Activated T-cell treated with anti-CD3 and anti-CD28 coated beads, Interleukin-2, amount 50 U/mL, for 4 hours (primary cell): ENCODE measurements at places on chromosomes 3 and 15. TPM values are rescaled to one million over a fixed set of nuclear protein-coding genes. Genes with fewer than 3 reads are reported as not detected.

- DNase-seq: no peak
Measured at GRCh38 chr3:175311404-175311803, 452.3 kb downstream of the NAALADL2 start.

DNA sequence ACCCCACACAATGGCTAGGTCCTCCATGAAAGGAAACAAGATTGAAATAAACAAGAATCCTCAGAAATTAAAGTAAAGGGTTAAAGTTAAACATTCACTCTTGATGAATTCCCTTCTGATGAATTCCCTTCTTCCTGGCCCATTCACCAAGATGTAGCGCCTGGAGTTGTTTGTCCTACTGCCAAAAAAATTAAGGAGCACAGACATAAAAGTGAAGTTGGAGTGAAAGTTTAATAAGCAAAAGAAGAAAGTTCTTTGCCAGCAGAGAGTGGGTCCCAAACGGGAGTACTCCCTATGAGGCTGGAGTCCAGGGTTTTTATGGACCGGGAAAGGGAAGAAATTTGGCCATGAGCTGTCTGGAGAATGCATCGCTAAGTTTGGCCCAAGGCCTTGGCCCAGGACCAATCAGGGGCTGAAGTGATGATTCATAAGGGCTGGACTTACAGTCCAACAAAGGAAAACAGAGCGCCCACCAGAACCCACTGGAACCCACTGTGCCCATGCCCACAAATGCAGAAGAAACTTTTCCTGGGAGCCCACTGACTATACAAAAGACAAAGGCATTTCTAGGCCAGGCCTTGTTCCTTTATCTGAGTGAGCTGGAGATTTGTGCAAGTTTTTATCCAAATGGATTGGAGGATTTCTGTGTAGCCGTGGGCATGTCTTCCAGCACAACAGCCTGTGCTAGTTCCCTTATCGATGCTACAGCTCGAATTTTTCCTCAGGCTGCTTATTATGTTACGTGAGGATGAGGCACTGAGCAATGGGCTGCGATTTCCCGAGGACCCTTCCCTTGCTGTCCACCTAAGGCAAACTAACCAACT is 1561.6 kb downstream of the OTOL1 start:
- DNase-seq: no peak

DNA sequence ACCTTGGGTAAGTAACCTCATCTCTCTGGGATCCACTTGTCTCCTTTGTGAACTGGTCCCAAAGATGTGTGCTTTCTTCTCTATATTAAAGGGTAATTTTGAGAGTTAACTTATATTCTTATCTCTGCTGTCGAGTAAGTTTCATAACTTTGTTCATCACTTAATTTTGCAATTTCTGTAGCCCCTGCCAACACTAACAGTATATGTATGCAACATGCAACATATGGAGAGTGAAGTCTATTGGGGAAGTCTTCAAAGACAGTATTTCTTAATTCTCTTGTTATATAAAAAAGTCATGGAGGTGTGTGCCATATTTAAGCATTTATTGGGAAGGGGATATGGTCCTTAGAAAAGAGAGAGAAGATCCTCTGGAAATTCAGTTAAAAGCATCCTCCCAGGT is 85.9 kb downstream of the LRRC3B start:
- DNase-seq: no peak

DNA sequence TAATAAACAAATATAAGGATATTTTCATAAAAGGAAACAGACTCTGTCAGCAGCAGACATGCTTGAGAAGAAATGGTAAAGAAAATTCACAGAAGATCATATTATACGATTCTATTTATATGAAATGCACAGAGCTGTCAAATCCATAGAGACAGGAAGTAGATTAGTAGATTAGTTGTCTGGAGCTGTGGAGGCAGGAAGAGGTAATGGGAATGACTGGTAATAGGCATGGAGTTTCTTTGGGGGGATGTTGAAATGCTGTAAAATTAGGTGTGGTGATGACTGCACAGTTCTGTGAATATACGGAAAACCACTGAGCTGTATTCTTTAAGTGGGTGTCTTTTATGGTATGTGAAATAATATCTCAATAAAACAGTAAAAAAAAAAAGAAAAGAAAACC is 35.3 kb downstream of the CEP152 start:
- DNase-seq: no peak

GRCh38 chr3:183924543-183924942 is 39.9 kb upstream of the PARL start:
- DNase-seq: no peak

- DNase-seq: no peak
Measured at GRCh38 chr3:359672-360071, 163.1 kb downstream of the CHL1 start.

DNA sequence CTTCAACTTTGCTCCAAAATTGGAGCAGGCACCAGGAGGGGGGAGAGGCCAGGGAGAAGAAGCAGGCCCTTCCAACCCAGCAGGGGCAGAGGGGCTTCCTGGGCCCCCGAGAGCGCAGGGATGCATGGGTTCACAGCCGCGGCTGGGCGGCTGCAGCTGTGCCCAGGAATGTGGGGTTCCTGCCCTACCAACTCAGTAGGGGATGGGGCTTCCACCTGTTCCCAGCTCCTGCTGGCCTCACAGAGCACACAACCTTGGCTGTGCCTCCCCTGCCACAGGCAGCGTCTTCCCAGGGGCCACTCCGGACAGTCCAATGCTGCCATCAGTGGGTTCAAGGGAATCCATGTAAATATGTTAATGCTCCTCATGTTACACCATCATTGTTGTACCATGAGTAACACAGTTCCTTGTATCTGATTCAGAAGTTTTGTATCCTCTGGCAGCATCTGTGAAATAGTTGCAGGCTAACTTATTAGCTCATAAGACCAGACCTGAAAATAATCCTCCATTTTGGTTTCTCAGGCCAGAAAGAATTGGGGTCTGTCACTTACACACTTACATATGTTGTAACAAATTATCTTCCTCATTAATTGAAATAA is 12.1 kb upstream of the SIAH2 start:
- no peak for DNase-seq

DNA sequence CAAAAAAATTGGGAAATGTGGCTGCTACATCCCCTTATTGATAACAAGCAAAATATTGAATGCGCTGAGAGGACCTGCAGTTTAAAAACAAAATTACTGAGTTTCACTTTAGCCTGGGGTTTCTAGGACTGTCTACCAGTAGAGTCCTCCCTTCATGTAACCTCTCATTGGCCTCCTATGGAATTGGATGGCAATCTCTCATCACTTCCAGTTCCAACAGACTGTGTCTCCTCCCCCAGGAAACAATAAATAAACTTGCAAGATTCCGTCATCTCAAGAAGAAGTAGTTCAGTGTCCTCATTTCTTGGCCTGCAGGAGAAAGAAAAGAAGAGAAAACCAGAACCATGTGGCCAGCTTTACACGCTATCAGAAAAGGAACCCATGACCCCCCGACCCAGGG is 123.8 kb downstream of the TLE3 start:
- no peak for DNase-seq

GRCh38 chr3:194900854-194901522 is 215.3 kb downstream of the FAM43A start:
- DNase-seq: no peak

SNX33 gene
- 3.4 TPM for total RNA-seq

ARMC8 gene
- total RNA-seq: 51.4 TPM

SLC24A5 gene
- total RNA-seq: not detected

WDR53 gene
- 27.1 TPM for total RNA-seq

SPATA16 gene
- not detected for total RNA-seq

CCRL2 gene
- 1.3 TPM for total RNA-seq

KLF15 gene
- 0.18 TPM for total RNA-seq

SOX14 gene
- total RNA-seq: not detected

EOGT gene
- 11.5 TPM for total RNA-seq
